Omental fat pad (tissue), 4 donors: ENCODE measurements at places on chromosomes 16 and 17.

GRCh38 chr16:57355898-57356414 lies 2.6 kb upstream of the CCL22 start:
- no peak for DNase-seq

DNA sequence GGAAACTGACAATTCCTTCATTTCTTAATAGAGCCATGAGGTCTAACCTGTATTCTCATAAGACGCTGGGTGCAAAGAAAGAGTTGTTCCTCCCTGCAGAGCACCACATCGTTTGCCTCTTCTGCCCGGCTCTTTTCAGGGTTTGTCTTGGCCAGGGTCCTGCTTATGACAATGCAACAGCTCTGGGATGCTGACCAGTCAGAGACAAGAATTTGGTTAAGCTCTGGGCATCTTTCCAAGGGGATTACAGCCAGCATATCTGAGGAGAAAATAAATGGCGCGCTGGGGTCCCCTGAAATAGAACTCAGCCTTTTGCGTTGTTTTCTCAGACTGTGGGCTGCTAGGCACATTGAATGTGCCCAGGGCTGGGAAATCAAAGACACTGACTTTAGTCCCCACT lies 128.6 kb downstream of the SHISA6 start:
- no peak for DNase-seq

DNA sequence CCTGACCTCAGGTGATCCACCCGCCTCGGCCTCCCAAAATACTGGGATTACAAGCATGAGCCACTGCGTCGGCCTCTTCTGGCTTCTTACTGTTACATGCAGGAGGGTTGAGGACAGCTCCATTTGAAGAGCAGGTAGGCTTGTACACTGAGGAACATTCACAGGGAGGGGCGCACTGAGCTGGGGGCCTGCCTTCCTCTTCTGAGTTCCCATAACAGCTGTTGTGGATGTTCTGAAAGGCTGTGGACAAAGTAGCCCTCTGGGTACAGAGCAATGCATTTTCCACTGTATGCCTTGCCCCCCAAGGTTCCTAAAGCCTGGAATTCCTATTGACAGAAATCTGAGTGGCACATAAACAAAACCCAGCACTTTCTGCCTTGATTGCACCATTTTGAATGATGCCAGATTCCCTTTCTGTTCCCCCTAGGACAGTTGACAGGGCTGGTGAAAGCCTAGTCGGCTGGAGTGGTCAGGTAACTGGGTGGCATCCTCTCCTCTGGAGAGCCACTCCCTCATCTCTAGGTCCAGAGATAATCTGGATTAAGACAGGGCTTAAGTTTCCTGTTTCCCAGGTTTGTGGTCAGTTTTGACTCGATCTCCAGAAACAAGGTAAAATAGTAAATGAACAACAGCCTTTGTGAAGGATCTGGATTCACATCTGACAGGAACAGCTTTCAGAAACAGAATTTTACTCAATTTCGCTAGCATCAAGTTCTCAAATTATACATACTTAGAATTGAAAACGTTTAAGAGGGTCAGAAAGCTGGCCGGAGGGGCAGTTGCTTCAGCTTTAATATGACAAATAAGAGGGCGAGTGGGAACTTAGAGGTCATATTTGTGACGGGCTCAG lies 1.3 kb upstream of the CDK5R1 start:
- no peak for DNase-seq

- no peak for DNase-seq
Measured at GRCh38 chr17:63657786-63658185, 35.6 kb downstream of the MAP3K3 start.

- DNase-seq: no peak
Measured at GRCh38 chr17:47851764-47852112, 775 bp upstream of the SP6 start.

- no peak for DNase-seq
Measured at GRCh38 chr17:40596261-40596919, 31.1 kb upstream of the CCR7 start.

- DNase-seq: no peak
Measured at GRCh38 chr17:74697515-74697914, 15.2 kb downstream of the CD300LF start.

GRCh38 chr17:30956764-30957374 lies 14.0 kb upstream of the RNF135 start:
- DNase-seq: no peak

DNA sequence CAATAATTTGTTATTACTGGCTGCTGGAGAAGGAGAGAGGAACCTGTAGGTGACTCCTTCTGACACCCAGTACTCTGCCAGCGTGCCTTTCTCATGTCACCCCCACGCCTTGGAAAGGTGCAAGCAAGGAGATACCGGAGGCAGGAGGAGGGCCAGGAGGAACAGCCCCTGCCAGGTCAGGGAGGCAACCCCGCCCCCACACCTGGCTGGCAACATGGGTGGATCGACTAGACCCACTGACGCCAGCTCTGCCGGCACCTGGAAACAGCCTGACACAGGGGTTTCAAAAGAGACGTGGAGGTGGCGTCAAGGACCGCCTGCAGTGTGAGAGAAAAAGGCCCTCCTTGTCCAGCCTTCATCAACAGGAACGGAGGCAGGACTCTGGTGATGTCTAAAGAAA lies 62.3 kb downstream of the CYB5B start:
- DNase-seq: no peak

DNA sequence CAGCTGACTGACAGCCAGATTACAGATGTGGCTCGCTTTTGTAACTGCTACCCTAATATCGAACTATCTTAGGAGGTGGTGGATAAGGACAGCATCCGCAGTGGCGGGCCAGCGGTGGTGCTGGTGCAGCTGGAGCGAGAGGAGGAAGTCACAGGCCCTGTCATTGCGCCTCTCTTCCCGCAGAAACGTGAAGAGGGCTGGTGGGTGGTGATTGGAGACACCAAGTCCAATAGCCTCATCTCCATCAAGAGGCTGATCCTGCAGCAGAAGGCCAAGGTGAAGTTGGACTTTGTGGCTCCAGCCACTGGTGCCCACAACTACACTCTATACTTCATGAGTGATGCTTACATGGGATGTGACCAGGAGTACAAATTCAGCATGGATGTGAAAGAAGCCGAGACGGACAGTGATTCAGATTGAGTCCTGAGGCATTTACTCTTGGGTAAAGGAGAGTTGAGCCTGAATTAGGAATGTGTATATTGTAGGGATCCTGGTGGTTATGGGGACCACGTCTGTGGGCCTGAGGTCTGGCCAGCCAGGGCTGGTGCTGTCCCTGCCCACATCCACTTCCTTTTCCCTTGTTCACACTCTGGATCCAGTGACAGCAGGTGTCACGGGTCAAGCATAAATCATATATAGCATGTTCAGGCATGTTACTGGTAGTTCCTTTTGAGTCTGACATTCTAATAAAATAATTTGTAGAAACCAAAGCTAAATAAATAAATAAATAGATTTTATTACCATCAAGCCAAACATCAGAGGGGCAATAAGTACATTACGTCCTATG lies 89.0 kb upstream of the SMURF2 start:
- DNase-seq: no peak

GRCh38 chr16:2905241-2905987 lies 6.3 kb upstream of the FLYWCH1 start:
- peak; percentile 99 for DNase-seq

DNA sequence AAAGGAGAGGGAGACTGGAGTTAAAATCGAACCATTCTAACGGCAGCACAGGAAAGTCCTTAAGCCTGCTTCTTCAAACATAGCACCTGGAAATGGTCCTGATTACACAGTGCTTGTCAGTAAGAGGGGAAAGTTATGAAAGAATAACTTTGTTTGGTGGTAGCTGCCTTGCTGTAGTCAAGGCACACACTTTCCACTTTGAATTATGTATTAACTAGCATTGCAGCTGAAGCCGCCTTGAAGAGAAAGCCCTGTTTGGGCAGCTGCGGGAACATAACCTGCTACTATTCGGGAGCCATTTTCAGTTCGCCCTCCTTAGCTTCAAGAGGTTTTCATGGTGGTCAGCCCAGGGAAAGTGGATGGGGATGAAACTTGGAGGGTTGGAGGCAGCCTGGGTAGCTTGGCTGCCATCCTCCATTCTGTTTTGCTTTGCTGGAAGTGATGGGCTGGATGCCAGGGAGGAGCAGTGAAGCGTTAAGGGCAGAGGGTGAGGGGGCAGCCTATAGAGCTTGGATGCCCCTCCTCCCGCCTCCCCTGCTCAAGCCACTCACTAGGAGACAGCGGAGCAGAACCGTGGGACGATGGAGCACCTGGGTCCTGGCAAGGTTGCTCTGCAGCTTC lies 5.3 kb upstream of the HAS3 start:
- no peak for DNase-seq
